ENCODE measurements at places on chromosomes 16 and 17. TPM values are rescaled to one million over a fixed set of nuclear protein-coding genes. Genes with fewer than 3 reads are reported as not detected.
A peak's percentile ranks its signal among the peaks of the same experiment; 100 is the strongest.

GRCh38 chr17:64173646-64174045 is 43.7 kb upstream of the ERN1 start:
- no peak overlapping the region for H3K4me3 ChIP-seq
- H3K36me3 ChIP-seq = no peaks in the 10 kb centered on the region
- no peaks in the 10 kb centered on the region for H3K4me1 ChIP-seq
- DNase-seq = no peak
- no peaks in the 10 kb centered on the region for H3K27me3 ChIP-seq

DNA sequence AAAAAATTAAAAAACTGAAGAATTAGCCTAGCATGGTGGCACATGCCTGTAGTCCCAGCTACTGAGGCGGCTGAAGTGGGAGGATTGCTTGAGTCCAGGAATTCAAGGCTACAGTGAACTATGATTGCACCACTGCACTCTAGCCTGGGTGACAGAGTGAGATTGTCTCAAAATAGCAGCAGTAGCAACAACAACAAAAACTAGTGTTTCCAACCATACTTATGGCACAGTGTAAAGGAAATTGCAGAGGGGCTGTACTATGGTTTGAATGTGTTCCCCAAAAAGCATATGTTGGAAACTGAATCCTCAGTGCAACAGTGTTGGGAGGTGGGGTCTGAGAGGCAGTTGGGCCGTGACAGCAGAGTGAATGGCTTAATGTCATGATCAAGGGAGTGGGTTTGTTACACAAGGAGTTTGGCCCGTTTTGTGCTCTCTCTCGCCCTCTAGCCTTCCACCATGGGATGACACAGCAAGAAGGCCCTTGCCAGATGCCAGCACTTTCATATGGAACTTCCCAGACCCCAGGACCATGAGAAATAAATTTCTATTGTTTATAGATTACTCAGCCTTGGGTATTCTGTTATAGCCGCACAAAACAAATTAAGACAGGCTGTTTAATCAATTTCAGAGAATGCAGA is 70.0 kb downstream of the PGS1 start:
- H3K27me3 ChIP-seq = peaks cover 30% of the 10 kb centered on the region
- H3K4me3 ChIP-seq = no peak overlapping the region
- no peak for DNase-seq
- no peak overlapping the region for H3K27ac ChIP-seq

DNA sequence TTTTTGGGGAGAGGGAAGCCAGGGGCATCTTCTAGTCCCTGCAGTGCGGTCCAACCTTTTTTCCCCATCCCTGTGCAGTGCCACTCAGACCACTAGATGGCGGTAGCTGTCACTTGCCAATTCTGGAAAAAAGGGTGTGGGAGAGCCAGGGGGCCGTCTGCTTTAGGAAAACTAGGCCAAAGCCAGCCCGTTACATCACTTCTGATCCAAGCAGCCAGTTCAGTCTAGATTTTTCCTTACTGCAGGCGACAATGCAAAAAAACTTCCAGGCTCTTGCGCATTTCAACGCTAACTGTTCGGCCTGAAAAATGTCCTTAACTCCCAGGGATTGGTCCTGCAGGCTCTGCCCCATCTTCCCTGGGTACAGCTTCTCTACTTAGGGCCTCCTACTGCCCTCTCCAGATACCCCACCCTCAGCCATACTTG is 69.2 kb upstream of the CES5A start:
- H3K4me3 ChIP-seq = no peak overlapping the region
- peak; percentile 74 for DNase-seq
- no peak overlapping the region for H3K27ac ChIP-seq
- peaks cover 34% of the 10 kb centered on the region for H3K27me3 ChIP-seq

The CLEC10A gene
- total RNA-seq = not detected

- peaks cover 14% of the 10 kb centered on the region for H3K4me1 ChIP-seq
- H3K27me3 ChIP-seq = no peaks in the 10 kb centered on the region
- DNase-seq = no peak
- H3K4me3 ChIP-seq = peak overlapping the region; percentile 77
- peaks cover 67% of the 10 kb centered on the region for H3K36me3 ChIP-seq
Measured at GRCh38 chr17:78977681-78977943, 2.1 kb downstream of the LGALS3BP start.

The SLC12A3 gene
- total RNA-seq = not detected

- no peaks in the 10 kb centered on the region for H3K4me1 ChIP-seq
- peaks cover 23% of the 10 kb centered on the region for H3K36me3 ChIP-seq
- no peak overlapping the region for H3K4me3 ChIP-seq
- H3K27ac ChIP-seq = no peak overlapping the region
- no peaks in the 10 kb centered on the region for H3K27me3 ChIP-seq
Measured at GRCh38 chr16:81657224-81657623, 121.9 kb upstream of the PLCG2 start.

The TLK2 gene
- total RNA-seq = 25.1 TPM

- H3K36me3 ChIP-seq = peaks cover 14% of the 10 kb centered on the region
- peak overlapping the region; percentile 12 for H3K4me3 ChIP-seq
- H3K4me1 ChIP-seq = peaks cover 18% of the 10 kb centered on the region
- peak overlapping the region; percentile 55 for H3K27ac ChIP-seq
Measured at GRCh38 chr16:67555795-67556212, 6.5 kb upstream of the CTCF start.

- H3K27me3 ChIP-seq = peaks cover 34% of the 10 kb centered on the region
- no peak overlapping the region for H3K27ac ChIP-seq
Measured at GRCh38 chr17:56499799-56500388, 93.6 kb upstream of the NOG start.

DNA sequence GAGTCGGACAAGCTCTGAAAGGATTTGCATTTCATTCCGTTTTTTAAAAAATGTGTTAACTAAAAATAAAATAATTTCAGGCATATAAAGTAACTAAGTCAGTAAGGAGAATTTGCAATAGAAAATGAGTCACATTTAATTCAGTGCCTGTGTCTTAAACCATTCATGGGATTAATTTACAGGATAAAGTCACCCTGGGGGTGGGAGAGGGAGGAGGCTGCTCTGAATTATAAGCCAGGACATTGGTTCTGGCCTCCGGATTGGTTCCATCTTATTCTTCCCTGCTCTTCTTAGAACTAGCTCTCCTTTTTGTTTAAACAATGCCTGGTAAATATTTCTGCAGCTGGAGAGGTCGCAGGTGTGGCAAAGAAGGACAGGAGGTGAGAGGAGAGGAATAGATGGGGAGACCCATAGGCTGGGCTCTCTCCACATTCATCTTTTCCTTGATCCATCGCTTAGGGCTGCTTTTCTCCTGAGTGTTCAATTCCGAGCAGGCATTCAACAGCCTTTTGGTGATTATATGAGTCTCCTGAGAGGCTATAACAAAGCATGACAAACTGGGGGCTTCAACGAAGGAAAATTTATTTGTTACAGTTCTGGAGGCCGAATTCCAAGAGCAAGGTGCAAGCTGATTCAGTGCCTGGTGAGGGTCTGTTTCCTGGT is 319.2 kb downstream of the PHKB start:
- peak overlapping the region; percentile 55 for H3K4me3 ChIP-seq
- H3K27me3 ChIP-seq = peaks cover 42% of the 10 kb centered on the region
- DNase-seq = no peak

- H3K27ac ChIP-seq = no peak overlapping the region
- no peak for DNase-seq
- H3K4me1 ChIP-seq = no peaks in the 10 kb centered on the region
- no peak overlapping the region for H3K4me3 ChIP-seq
- H3K27me3 ChIP-seq = no peaks in the 10 kb centered on the region
- H3K36me3 ChIP-seq = peaks cover 48% of the 10 kb centered on the region
Measured at GRCh38 chr17:75318211-75318610, 29.0 kb upstream of the SLC25A19 start.

GRCh38 chr16:24758373-24758772 is 28.9 kb downstream of the TNRC6A start:
- DNase-seq = no peak
- no peak overlapping the region for H3K27ac ChIP-seq
- no peak overlapping the region for H3K4me3 ChIP-seq

GRCh38 chr16:48433116-48433849 is 48.1 kb upstream of the SIAH1 start:
- no peaks in the 10 kb centered on the region for H3K27me3 ChIP-seq
- H3K27ac ChIP-seq = no peak overlapping the region
- DNase-seq = no peak
- H3K4me3 ChIP-seq = no peak overlapping the region
- peaks cover 12% of the 10 kb centered on the region for H3K4me1 ChIP-seq

- DNase-seq = no peak
- H3K4me3 ChIP-seq = peak overlapping the region; percentile 47
- H3K27ac ChIP-seq = no peak overlapping the region
Measured at GRCh38 chr17:61208301-61209105, 191.1 kb upstream of the TBX2 start.

- H3K36me3 ChIP-seq = peaks cover 18% of the 10 kb centered on the region
- H3K4me3 ChIP-seq = no peak overlapping the region
- no peaks in the 10 kb centered on the region for H3K27me3 ChIP-seq
- DNase-seq = no peak
Measured at GRCh38 chr17:62045517-62045916, 19.6 kb downstream of the MED13 start.

DNA sequence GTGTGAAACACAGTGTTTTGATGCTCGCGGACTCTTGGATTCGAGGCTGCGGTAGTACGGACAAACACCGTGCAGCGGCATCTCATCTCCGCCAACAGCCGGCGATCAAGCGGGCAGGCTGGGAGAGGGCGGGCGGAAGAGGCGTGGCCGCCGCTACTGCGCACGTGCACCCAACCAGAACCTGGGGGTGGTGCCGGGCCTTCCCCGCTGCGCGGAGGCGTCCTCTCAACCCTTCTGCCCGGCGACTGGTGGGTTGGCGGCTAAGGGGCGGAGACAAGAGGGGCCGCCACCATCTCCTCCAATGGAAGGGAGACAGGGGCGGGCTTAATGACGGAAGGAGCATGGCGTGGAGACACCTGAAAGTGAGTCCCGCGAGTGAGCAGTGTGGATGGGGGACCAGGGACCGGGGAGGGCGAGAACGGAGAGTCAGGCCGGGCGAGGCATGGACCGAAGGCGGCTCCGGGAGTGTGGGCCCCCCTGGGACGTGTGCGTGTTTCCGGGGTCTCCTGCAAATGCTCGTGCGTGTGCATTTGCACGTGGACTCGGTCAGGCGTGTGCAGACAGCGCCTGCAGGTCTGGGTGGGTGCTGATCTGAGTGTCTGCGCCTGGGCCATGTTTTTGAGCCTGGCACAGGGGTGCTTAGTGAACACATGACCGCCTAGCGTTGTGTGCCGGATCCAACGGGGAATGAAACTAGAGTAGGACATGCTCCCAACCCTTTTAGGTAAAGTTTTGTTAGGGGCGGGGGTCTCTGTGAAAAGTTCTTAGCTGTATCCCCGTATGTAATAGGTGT is at the start of gene DHODH:
TSS of gene DHODH (plus strand) at position 321 of the 793 bp plus-strand sequence. CDS start at position 342, 21 bp downstream.
- DNase-seq = peak; percentile 99
- peak within 1 kb of the TSS; percentile 97 for H3K27ac ChIP-seq
- H3K36me3 ChIP-seq = peaks cover 11% of the 10 kb centered on the region

- H3K4me1 ChIP-seq = no peaks in the 10 kb centered on the region
- H3K27ac ChIP-seq = no peak overlapping the region
- DNase-seq = no peak
- H3K27me3 ChIP-seq = no peaks in the 10 kb centered on the region
Measured at GRCh38 chr17:58344047-58344790, 7.8 kb downstream of the SUPT4H1 start.

The TRAPPC1 gene
- total RNA-seq = 106 TPM

The PRSS27 gene
- total RNA-seq = 2.0 TPM

DNA sequence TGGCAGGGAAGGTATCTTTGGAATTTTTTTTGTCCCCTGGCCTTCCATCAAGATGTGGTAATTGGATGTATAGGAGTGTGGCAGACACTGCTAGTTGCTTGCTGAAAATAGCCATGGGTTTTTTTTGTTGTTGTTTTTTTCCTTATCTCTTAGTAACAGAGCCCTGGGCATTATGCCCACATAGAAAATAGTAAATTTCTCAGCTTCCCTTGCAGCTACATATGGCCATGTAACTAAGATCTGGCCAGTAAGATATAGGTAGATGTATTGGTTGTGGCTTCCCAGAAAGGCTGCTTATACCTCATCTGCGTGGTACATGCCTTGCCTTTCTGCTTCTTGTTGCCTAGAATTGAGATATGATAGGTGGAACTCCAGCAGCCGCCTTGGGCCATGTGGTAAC is 349.9 kb downstream of the CPPED1 start:
- DNase-seq = no peak
- H3K27ac ChIP-seq = no peak overlapping the region
- H3K36me3 ChIP-seq = no peaks in the 10 kb centered on the region

- peaks cover 31% of the 10 kb centered on the region for H3K36me3 ChIP-seq
- H3K4me3 ChIP-seq = peak overlapping the region; percentile 83
- H3K27me3 ChIP-seq = no peaks in the 10 kb centered on the region
- H3K4me1 ChIP-seq = no peaks in the 10 kb centered on the region
Measured at GRCh38 chr17:81635431-81635830, 1.5 kb downstream of the NPLOC4 start.

- H3K4me3 ChIP-seq = no peak overlapping the region
- H3K27me3 ChIP-seq = peaks cover 97% of the 10 kb centered on the region
- no peak for DNase-seq
Measured at GRCh38 chr17:49992191-49992932, 2.7 kb downstream of the DLX3 start.

- peaks cover 19% of the 10 kb centered on the region for H3K4me1 ChIP-seq
- peak overlapping the region; percentile 75 for H3K4me3 ChIP-seq
- peaks cover 84% of the 10 kb centered on the region for H3K36me3 ChIP-seq
- peak overlapping the region; percentile 90 for H3K27ac ChIP-seq
- H3K27me3 ChIP-seq = no peaks in the 10 kb centered on the region
- DNase-seq = peak; percentile 34
Measured at GRCh38 chr17:81870131-81870980, 781 bp downstream of the ARHGDIA start.

The KRTAP2-2 gene
- total RNA-seq = not detected

The AOC3 gene
- total RNA-seq = 7.4 TPM

GRCh38 chr16:85994492-85995490 is 95.8 kb downstream of the IRF8 start:
- no peak for DNase-seq
- H3K36me3 ChIP-seq = no peaks in the 10 kb centered on the region
- peaks cover 69% of the 10 kb centered on the region for H3K27me3 ChIP-seq
- H3K4me3 ChIP-seq = no peak overlapping the region

The KIFC3 gene
- 64.6 TPM for total RNA-seq

GRCh38 chr17:39404542-39405378 is 3.3 kb upstream of the FBXL20 start:
- peak overlapping the region; percentile 61 for H3K27ac ChIP-seq
- DNase-seq = peak; percentile 38
- peaks cover 92% of the 10 kb centered on the region for H3K36me3 ChIP-seq
- no peaks in the 10 kb centered on the region for H3K27me3 ChIP-seq
- peaks cover 38% of the 10 kb centered on the region for H3K4me1 ChIP-seq
- H3K4me3 ChIP-seq = no peak overlapping the region

DNA sequence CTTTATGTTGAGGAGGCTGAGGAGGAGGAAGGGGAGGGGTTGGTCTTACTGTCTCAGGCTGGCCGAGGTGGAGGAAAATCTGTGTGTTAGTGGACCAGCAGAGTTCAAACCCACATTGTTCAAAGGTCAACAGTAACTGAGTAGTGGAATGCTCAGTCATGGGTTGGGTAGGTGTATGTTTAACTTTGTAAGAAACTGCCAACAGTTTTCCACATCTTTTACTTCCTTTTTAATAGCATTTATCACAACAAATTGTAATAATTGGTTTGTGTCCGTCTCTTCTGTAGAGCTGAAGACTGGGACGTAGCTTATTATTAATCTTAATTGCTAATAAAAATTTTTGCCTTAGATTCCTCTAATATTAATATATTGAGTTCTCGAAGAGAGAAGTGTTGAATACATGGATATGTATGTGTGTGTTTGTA is 5.3 kb downstream of the ATP6V0A1 start:
- H3K4me1 ChIP-seq = peaks cover 45% of the 10 kb centered on the region
- H3K27me3 ChIP-seq = no peaks in the 10 kb centered on the region
- DNase-seq = peak; percentile 44
- H3K27ac ChIP-seq = peak overlapping the region; percentile 55
- peaks cover 70% of the 10 kb centered on the region for H3K36me3 ChIP-seq
- H3K4me3 ChIP-seq = peak overlapping the region; percentile 20

- H3K36me3 ChIP-seq = no peaks in the 10 kb centered on the region
- H3K27me3 ChIP-seq = peaks cover 79% of the 10 kb centered on the region
- no peak overlapping the region for H3K27ac ChIP-seq
- DNase-seq = no peak
- no peaks in the 10 kb centered on the region for H3K4me1 ChIP-seq
- no peak overlapping the region for H3K4me3 ChIP-seq
Measured at GRCh38 chr17:81148986-81149533, 16.2 kb upstream of the PVALEF start.
